D721Med (cell line): ENCODE measurements at places on chromosomes 4 and X.

GRCh38 chr4:123304151-123304964 lies 92.2 kb upstream of the SPRY1 start:
- no peak for DNase-seq

DNA sequence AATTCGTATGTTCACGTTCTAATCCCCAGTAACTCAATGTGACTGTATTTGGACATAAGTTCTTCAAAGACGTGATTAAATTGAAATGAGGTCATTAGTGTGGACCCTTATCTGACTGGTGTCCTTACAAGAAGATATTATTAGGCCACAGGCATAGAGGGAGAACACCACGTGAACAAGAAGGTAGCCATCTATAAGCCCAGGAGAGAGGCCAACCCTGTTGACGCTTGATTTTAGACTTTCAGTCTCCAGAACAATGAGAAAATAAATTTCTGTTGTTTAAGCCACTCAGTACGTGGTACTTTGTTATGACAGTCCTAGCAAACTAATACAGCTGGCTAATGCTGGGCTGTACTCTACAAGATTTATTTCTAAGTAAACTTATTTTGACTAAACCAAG lies 1.5 kb upstream of the EIF1AX start:
- DNase-seq: no peak

DNA sequence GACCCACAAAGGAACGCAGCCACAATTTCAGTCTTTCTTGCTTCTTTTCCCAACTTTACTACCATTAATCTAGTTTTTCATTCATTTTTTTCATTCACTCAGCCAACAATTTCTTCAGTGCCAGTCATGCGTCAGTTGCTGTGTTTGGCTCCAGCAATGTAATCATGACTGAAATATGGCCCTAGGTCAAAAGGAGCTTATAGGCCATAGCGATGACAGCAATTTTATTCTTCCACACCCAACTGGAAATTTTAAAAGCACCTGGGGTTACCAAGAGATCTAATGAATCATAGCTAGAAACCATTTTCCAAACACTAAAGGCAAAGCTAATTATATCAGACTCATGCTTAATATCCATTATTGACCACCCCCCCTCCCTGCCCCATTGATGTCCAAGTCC lies 29.8 kb upstream of the C1QTNF7 start:
- no peak for DNase-seq

GRCh38 chr4:105630670-105631655 lies 77.5 kb downstream of the INTS12 start:
- DNase-seq: no peak

- no peak for DNase-seq
Measured at GRCh38 chr4:173565281-173565680, 35.3 kb upstream of the HAND2 start.

DNA sequence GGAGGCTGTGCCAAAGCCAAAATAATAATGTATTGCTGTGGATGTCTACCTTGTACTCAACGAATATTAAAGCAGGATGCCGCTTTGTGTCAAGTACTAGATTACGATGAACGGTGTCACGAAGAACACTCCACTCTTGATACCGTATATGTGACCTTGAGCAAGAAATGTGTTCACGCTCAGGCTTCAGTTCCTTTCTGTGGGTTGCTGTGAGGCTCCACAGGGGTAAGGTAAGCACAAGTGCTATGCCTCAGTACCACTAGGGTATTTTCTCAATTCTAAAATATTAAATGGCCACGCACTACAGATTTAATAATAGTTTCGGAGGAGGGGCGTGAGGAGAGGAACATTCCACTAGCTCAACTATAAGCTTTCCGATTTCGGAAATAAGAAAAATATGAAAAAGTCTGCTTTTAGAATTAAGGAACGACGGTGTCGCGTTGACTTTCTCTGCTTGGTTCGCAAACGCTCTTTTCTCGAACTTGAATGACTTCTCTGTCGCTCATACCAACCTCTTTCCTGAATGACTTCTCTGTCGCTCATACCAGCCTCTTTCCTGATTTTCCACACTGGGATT lies 607 bp upstream of the SCOC start:
- no peak for DNase-seq

DNA sequence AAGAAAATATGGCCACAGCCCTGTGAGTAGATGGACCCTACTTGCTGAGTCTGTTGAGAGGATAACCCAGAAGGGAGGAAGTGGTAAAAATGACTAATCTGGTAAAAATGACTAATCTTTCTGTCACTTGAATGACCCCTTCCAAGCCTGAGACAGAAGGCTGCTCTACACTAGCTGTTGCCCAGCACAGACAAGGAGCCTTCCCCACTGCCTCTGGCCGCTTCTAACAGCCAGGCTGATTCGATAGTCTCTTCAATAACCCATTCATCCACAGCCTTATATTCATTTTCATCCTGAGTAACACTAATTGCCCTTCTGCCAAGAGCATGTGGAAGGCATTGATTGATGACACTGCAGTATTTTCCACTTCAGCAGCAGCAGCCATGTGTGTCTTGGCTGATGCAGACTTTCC lies 18.4 kb downstream of the MAGEB17 start:
- no peak for DNase-seq

GRCh38 chr4:149291463-149291862 lies 524.2 kb downstream of the IQCM start:
- no peak for DNase-seq

GRCh38 chr4:119725688-119726330 lies 97.2 kb upstream of the PDE5A start:
- DNase-seq: no peak
